ENCODE measurements at places on chromosomes 11 and 22. TPM values are rescaled to one million over a fixed set of nuclear protein-coding genes. Genes with fewer than 3 reads are reported as not detected.

The AIFM3 gene
- total RNA-seq = 1.4 TPM

The KCNJ5 gene
- total RNA-seq = 9.3 TPM

The PRODH gene
- 0.75 TPM for total RNA-seq

The MEI1 gene
- 0.94 TPM for total RNA-seq

The C22orf31 gene
- not detected for total RNA-seq

The BRD1 gene
- 18.2 TPM for total RNA-seq

The ACRV1 gene
- total RNA-seq = not detected

The OR51B6 gene
- total RNA-seq = not detected

The TSPAN32 gene
- total RNA-seq = 14.2 TPM

The DSCAML1 gene
- total RNA-seq = 1.4 TPM

The MRGPRE gene
- not detected for total RNA-seq

The TESMIN gene
- 0.44 TPM for total RNA-seq

The MUC5AC gene
- total RNA-seq = not detected

The MYBPC3 gene
- total RNA-seq = 1,924 TPM

The FXYD2 gene
- 2.1 TPM for total RNA-seq

The ANKK1 gene
- not detected for total RNA-seq

The MRGPRX4 gene
- not detected for total RNA-seq

The UCP3 gene
- total RNA-seq = 1.6 TPM

The SYCE3 gene
- not detected for total RNA-seq

The TCN2 gene
- 24.0 TPM for total RNA-seq

The CCDC89 gene
- 0.91 TPM for total RNA-seq

The MPPED2 gene
- 3.8 TPM for total RNA-seq

The CDON gene
- 26.2 TPM for total RNA-seq

The NXPE4 gene
- not detected for total RNA-seq

The TRPM5 gene
- total RNA-seq = not detected

The TIMP3 gene
- total RNA-seq = 893 TPM

The CLDN5 gene
- total RNA-seq = 6.3 TPM

The TRIM48 gene
- total RNA-seq = not detected

The MS4A12 gene
- total RNA-seq = not detected

The TRIM49 gene
- not detected for total RNA-seq

The NCAM1 gene
- 224 TPM for total RNA-seq

The CDC42BPG gene
- 0.71 TPM for total RNA-seq

The GGTLC2 gene
- total RNA-seq = not detected

The ROM1 gene
- total RNA-seq = 6.8 TPM

The NXPE1 gene
- not detected for total RNA-seq

The OR52N4 gene
- total RNA-seq = not detected

The SCARF2 gene
- total RNA-seq = 7.1 TPM

The RTN4R gene
- 0.56 TPM for total RNA-seq

The OR10G7 gene
- total RNA-seq = not detected

The OR52H1 gene
- total RNA-seq = not detected

The CYTH4 gene
- total RNA-seq = 5.5 TPM

The TEX54 gene
- not detected for total RNA-seq

The OR8B12 gene
- total RNA-seq = not detected

The OR10G8 gene
- total RNA-seq = not detected

The SUSD2 gene
- 7.4 TPM for total RNA-seq

The MS4A4E gene
- total RNA-seq = 0.85 TPM

The ASPHD2 gene
- 0.08 TPM for total RNA-seq

The ARHGAP32 gene
- 9.8 TPM for total RNA-seq

Data from right cardiac atrium (tissue), 5 donors.